ENCODE measurements at places on chromosomes 16 and 17.
A peak's percentile ranks its signal among the peaks of the same experiment; 100 is the strongest.

DNA sequence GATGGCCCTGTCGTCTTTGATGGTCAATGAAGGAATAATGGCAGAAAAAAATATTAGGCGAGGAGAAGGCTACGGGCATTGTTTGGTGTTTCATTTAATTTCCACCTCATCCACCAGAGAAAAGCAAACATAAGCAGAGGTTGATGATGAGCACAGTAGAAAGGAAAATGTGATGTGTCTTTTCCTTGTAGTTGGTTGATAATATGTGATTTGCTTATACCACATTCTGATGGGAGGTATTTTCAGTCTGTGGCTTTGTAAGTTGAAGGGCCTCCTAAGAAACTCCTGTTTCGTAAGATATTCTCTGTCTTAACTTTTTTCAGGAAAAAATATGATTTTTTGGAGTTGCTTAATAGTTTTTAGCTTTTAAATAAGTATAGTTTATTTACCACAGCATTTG lies 215.7 kb downstream of the PRKCA start:
- DNase-seq, result no peak

GRCh38 chr17:66555605-66556004 lies 253.2 kb downstream of the PRKCA start:
- DNase-seq, result no peak

DNA sequence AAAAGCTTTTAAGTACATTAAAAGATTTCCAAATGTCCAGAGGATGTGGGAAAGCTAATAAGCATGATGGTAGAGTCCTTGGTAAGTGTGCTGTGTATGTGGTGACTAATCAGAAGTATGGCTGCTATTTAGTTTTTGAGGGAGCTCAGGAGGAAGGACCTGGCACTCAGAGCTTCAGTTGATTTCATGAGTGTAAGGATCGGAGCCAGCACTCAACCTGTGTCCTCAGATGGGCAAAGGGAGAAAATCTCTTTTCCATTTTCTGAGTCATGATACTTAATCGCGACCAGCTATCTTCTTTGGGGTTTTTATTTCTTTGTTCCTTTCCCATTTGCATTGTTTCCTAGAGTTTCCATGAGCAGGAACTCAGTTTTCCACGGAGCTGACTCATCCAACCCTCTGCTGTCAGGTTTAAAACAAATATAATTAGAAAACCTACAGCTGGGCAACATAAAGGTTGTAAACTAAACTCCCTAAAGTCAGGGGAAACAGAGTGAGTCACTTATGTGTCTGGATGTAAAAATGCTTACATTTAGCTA lies 125.4 kb downstream of the MAP2K6 start:
- DNase-seq, result no peak

DNA sequence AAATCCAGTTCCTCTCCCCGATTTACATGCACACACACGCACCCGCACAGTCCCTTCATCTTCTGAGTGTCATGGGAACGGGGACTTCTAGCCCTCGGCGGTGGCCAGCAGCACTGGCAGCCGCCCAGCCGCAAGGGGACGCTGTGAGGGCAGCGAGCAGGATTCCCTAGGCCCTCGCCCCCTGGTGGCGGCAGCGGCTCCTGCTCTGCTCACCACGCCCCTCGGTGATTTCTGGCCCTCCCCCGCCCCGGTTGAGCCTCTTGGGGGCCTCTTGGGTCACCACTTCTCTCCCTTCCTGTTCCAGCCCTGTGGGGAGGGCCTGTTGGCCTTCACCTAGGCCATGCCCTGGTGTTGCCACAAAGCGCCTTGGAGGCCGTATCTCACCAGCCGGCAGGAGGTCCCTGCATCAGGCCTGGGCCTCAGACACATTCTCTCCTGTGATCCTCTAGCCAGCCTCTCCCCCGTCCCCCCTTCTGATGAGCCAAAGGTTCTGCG lies 75.2 kb upstream of the KSR1 start:
- peak; percentile 37 for DNase-seq

- no peak for DNase-seq
These were observed 3.8 kb downstream of the LITAFD start for GRCh38 chr16:8885674-8886592.

- DNase-seq, result no peak
These were observed 1.8 kb downstream of the MRPL28 start for GRCh38 chr16:368388-369158.

- no peak for DNase-seq
These were observed 858 bp downstream of the MMD start for GRCh38 chr17:55420776-55421178.

- no peak for DNase-seq
These were observed 29.7 kb upstream of the PEMT start for GRCh38 chr17:17621254-17621653.

GRCh38 chr17:9020096-9020823 lies 1.1 kb upstream of the NTN1 start:
- DNase-seq, result no peak

DNA sequence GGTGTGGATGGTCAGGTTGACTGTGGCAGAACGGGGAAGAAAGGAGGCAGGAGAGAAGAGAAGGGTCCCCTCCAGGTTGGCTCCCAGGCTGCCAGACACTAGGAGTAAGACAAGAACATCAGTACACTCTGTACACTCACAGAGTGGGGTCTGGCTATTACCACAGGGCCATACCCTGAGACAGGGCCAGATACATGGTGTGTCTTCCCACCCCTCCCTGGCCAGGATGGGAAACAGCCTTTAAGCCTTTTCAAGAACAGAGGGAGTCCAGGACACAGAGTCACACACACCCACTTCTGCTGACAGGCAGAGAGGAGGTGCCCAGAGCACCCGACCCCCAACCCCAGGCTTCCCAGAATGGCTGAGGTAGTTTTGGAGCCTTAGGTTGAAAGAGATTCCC lies 99.4 kb downstream of the LITAF start:
- no peak for DNase-seq
